ENCODE measurements at places on chromosomes 13 and 19. TPM values are rescaled to one million over a fixed set of nuclear protein-coding genes. Genes with fewer than 3 reads are reported as not detected.

SIGLEC8 gene
- not detected for total RNA-seq

- DNase-seq, result no peak
These were observed 252.2 kb downstream of the TSHZ3 start for GRCh38 chr19:31096935-31097545.

DNA sequence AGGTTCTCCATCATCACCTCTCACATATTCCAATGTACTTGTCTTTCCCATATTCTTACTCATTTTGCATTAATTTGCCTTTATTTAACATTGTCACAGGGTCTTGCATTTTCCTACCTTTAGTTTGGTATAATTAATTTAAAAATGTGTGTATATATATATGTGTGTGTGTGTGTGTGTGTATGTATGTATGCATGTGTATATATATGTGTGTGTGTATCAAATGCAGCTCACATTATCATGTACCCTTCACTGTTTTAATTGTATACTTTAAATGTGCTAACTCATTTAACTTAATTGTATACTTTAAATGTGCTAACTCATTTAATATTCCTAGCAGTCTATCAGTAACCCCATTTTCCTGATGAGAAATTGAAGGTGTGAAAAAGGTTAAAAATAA lies 104.5 kb downstream of the PCDH9 start:
- DNase-seq, result no peak

- no peak for DNase-seq
These were observed 431.1 kb downstream of the EFNB2 start for GRCh38 chr13:106104281-106104901.

KLK15 gene
- total RNA-seq, result not detected

DNA sequence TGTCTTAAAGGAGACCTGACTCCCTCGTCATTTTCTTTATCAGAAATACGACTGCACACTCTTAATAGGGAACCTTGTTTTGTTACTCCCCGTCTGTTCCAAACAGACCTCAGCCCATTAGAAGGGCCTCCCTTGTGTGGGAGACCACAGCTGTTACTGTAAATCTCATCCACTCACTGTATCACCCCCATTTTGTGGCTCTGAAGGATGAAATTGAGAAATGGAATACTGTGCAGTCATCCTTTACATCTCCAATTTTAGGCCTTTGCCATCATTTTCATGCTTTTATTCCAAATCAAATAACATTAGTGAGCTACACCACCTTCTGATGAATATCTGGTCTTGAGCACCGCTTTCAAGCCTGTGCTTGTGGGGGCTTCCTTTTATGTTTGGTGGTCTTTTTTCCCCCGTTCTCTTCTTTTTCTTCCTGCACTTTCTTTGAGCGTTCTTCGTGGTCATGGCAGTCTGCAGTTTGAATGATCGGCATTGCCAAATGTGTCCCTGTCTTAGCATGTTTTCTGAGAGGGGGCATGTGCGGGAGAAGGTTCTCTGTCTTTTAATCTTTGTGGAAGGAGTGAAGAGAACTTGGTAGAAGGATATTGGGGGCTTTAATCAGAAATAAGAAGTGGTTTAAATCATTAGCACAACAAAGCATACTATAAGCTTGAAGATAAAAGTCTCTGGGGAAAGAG lies 65.8 kb downstream of the GGACT start:
- no peak for DNase-seq

ZNF850 gene
- 47.2 TPM for total RNA-seq

DNA sequence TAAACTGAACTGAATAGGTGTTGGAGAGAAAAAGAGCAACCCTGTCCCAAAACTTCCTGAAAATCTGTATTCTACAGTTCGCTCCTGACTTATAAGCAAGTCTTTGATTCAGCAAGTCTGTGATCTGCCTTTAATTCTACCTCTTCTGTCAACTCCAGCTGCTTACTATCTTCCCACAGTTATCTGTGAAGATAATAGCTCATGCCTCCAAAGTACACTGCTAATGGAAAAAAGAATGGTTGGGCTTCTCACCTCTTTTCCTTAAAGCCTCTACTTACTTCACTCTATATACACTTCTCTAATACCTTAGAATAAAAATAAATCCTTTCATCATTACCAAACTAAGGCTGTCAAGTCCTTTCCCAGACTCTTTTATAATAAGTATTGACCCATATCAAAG lies 391.5 kb upstream of the MIR17HG start:
- DNase-seq, result no peak

SLITRK6 gene
- 0.04 TPM for total RNA-seq

TGFB1 gene
- 11.8 TPM for total RNA-seq

- DNase-seq, result peak; percentile 56
These were observed 6.2 kb upstream of the USP12 start for GRCh38 chr13:27177852-27178251.

DNA sequence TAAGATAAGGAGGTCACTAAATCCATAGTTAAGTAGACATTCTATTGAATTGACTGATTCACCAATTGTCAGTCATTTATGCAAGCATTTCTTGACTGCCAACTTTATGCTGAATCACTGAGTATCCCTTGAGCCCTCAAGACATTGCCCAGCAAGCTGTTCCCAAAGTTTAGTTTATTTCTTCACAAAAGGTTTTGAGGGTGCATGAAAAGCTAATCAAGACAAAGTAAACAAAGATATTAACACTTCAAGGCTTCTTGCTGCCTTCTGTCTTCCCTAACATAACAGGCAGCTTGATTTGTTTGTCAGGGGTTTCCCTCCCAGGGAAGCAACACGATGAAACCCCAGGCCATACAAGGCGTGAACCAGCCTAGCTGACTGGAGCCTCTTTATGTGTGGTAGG lies 374.4 kb downstream of the SPRY2 start:
- DNase-seq, result peak; percentile 32

KIR3DL1 gene
- total RNA-seq, result not detected

- DNase-seq, result no peak
These were observed 83.1 kb downstream of the AKAP11 start for GRCh38 chr13:42355092-42355485.

CD209 gene
- total RNA-seq, result not detected

GRCh38 chr19:4977299-4978174 lies 8.6 kb downstream of the KDM4B start:
- no peak for DNase-seq

- DNase-seq, result no peak
These were observed 6.3 kb upstream of the RPL13A start for GRCh38 chr19:49481020-49481683.

DNA sequence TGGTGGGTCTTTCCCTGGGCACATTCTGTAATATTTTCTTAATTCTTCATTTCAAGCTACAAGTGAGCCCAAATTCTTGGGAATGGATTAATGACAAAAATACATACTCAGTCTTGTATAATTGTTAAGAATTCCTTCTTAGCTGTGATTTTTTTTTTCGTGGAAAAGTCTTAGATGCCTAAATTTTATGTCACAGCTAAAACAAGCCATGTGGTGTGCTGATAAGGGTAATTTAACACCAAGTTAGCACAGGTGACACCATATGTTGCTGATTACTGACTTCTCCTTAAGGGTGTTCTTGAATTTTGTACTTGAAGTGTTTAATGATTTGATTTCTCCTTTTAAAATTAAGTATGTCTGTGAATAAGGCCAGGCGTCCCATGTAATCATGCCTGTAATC lies 29.3 kb downstream of the WDFY2 start:
- no peak for DNase-seq

KPNA3 gene
- 47.6 TPM for total RNA-seq

DNA sequence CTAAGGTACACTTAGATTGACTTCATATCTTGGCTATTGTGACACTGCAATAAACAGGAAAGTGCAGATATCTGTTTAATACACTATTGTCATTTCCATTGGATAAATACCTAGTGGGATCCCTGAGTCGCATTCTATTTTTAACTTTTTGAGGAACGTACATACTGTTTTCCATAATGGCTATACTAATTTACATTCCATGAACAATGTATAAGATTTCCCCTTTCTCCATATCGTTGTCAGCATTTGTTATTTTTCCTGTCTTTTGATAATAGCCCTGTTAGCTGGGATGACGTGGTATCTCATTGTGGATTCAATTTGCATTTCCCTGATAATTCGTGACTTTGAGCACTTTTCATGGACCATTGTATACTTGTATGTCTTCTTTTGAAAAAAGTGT lies 17.4 kb downstream of the OR7A17 start:
- no peak for DNase-seq

- no peak for DNase-seq
These were observed 22.4 kb downstream of the RANBP3 start for GRCh38 chr19:5955636-5955935.

FCHO1 gene
- total RNA-seq, result 26.8 TPM

GRCh38 chr19:32197896-32198882 lies 147.2 kb upstream of the ZNF507 start:
- DNase-seq, result no peak

HSPB6 gene
- 1.4 TPM for total RNA-seq

- no peak for DNase-seq
These were observed 16.3 kb downstream of the DCUN1D2 start for GRCh38 chr13:113474179-113474578.

- no peak for DNase-seq
These were observed 10.3 kb upstream of the FAM124A start for GRCh38 chr13:51211910-51212309.

DCT gene
- not detected for total RNA-seq

- no peak for DNase-seq
These were observed 53.8 kb downstream of the SLC6A16 start for GRCh38 chr19:49271080-49271753.

DNA sequence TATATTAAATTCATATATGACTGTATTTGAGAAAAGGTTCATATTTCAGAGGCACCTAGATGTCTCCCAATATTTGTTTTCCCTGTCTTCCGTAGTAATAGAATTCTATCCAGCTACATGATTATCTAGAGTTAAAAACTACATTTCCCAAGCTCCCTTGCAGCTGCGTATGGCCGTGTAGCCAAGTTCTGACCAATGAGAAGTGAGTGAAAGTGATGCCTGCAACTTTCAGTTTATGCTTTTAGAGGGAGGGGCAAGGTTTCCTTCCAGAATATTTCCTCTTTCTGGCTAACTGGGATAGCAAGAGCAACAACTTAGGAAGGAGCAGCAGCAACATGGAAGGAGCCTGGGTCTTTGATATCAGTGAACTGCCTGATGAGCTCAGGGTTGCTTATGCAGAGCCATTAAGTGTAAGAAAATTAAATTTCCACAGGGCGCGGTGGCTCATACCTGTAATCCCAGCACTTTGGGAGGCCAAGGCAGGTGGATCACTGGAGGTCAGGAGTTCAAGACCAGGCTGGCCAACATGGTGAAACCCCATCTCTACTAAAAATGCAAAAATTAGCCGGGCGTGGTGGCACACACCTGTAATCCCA lies 23.2 kb upstream of the CYP2A13 start:
- no peak for DNase-seq

DNA sequence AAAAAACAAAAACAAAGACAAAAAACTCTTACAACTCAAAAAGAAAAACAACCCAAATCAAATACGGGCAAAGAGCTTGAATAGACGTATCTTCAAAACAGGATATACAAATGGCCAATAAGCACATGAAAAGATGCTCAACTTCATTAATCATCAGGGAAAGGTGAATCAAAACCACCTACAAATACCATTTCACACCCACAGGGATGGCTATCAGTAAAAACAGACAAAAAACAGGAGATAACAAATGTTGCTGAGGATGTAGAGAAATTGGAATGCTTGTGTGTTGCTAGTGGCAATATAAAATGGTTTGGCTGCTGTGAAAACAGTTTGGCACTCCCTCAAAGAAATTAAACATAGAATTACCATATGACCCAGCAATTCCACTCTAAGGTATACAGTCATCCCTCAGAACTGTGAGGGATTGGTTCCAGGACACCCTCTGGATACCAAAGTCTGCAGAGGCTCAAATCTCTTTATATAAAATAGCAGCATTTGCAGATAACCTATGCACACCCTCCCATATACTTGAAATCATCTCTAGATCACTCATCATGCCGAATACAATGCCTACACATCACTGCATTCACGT lies 29.7 kb downstream of the MLLT1 start:
- DNase-seq, result no peak

FAM174C gene
- 65.7 TPM for total RNA-seq

UFM1 gene
- 57.7 TPM for total RNA-seq

DNA sequence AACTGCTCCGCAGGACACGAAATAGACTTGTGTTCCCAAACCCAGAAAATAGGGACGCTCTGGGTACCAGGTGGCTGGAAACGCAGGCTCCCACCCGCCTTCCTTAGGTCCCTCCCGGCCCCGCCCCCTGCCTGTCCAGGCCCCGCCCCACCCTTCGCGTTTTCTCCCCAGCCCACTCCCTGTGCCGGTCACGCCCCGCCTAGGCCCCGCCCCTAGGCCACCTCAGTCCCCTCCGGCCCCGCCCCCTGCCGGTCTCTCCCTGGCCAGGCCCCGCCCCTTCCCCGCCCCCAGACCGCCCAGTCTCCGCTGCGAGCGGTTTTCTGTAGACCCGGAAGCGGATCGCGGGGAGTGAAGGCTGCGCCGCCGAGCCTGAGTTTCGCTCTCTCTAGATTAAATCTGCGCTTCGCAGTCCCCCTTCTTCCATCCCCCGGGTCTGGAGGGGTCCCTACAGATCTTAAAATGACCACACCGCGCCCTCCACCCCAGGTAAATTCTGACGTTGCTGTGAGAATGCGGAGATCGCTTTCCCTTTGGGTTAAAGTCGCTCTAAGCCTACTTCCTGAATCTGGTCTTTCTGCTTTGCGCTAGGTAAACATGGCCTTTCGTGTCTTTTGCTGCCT lies 3.7 kb upstream of the ZNF665 start:
- peak; percentile 99 for DNase-seq

MYH14 gene
- total RNA-seq, result 25.8 TPM

DNA sequence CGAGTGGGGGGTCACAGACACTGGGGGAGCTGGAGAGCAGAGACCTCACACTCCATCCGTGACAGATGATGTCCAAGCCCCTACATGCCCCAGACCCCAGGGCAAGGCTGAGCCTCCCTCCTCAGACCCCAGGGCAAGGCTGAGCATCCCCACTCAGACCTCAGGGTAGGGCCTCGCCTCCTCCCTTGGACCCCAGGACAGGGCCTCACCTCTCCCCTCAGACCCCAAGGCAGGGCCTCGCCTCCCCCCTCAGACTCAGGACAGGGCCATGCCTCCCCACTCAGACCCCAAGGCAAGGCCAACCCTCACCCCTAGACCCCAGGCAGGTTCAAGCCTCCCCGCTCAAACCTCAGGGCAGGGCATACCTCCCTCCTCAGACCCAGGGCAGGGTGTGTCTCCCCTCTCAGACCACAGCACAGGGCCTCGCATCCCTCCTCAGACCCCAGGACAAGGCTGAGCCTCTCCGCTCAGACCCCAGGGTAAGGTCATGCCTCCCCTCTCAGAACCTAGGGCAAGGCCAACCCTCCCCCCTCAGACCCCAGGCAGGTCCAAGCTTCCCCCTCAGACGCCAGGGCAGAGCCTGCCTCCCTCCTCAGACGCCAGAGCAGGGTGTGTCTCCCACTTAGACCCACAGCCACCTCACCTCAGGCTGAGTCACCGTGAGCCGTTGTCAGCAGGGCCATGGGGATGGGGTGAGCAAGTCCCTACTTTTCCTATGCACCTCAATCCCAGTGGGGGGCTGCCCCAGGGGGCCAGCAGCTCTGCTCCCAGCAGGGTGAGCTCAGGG lies 1.7 kb upstream of the S1PR4 start:
- DNase-seq, result no peak
